ENCODE measurements at places on chromosomes 2 and 18. TPM values are rescaled to one million over a fixed set of nuclear protein-coding genes. Genes with fewer than 3 reads are reported as not detected.

DNA sequence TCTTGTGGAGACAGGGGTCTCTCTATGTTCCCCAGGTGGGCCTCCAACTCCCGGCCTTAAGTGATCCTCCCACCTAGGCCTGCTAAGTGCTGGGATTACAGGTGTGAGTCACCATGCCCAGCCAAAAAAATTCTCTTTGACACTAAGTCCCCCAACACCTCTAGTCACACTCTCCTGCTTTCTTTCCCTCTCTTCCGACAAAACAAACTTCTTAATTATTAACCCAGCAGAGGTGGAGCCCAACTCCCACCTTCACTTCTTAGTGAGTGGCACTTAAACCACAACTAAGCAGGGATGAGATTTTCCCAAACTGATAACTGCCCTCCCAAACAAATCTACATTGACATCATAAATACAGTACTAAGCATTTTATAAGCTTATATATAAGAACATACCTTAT lies 60.5 kb upstream of the PMAIP1 start:
- DNase-seq, result no peak

GRCh38 chr2:186590350-186590758 lies 498 bp downstream of the ITGAV start:
- no peak for DNase-seq

DNA sequence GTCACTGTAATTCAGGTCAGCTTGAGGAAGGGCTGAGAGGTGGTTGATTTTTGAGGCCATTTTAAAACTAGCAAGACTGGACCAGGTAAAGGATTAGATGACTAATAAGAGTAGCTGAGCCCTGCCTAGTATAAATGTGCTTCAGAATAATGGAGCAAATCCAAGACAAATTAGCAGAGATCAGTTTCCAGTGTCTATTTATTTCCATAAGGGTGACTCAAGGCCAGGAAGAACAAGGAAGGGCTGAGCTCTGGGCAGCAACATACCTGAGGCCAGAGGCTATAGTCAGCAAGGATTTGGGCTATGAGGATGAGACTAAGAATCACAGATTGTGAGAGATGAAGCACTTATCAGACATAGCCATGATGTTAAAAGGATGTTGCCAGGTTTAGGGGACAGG lies 339.0 kb upstream of the LRRTM1 start:
- no peak for DNase-seq

DNA sequence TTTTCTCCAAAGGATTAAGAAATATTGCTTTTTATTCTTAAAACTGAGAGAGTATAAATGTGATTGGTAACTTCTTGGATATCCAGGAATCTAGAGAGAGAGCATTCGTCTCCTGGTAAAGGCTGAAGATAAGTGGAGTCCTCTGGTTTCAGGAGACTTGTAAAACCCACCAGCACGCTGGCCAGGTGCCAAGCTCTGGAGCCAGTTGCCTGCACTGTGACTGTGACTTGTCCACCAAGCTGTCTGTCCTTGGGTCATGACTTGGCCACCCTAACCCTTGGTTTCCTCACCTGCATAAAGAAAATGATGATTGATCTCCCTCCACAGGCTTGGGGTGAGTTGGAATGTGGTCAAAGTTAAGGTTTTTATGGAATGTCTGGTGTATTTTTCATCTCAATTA lies 185.4 kb upstream of the NCKAP5 start:
- DNase-seq, result no peak

ABCB11 gene
- polyA plus RNA-seq, result 0.03 TPM

GPR17 gene
- not detected for polyA plus RNA-seq

GRCh38 chr2:128564131-128564530 lies 245.5 kb upstream of the HS6ST1 start:
- no peak for DNase-seq

DNA sequence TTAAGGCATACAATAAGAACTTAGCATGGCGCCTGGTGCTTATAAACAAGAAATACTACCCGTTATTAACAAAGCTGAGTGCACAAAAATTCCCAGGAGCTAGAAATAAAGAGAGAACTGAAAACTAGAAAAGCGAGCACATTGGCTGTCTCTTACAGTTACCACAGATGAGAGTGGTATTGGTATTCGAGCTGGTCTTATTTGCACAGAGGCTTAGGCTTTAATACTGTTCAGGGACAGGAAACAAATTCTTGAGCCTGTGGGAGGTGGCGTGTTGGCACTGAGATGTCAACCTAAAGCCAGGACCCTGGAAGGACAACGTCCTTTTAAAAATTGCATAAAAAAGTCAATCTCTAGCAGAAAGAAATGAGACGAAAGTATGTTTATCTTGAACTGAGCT lies 67.3 kb upstream of the IGFBP2 start:
- DNase-seq, result no peak

DNA sequence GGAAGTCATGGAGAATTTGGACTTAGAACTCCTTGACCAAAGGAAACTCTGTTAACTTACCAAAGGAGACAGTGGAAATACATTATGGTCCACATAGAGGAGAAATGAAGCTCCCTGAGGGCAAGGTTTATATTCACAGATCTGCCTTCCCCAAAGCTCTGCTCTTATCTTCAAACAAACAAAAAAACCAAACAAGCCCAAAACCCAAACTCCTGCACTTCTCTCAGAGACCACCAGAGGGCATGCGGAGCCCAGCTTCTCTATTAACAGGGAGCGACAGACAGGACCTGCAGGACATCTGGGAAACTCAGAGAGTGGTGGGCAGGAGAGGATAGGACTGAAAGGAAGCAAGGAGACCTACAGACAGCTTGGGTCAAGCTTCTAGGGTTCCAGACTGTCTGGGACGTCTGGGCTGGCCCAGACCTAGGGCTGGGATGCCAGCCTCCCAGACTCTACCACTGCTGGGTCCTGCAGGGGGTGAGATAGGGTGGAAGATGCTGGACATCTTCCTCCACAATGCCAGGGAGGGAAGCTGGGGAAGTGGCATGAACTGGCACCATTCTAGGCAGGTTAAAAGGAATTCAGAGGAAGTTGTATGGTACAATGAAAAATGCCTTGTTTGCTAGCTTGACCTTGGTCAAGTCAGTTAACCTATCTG lies 4.0 kb upstream of the WNT10A start:
- peak; percentile 85 for DNase-seq

- no peak for DNase-seq
Measured at GRCh38 chr2:8367833-8368232, 314.0 kb upstream of the ID2 start.

- no peak for DNase-seq
Measured at GRCh38 chr18:14577971-14578370, 34.6 kb upstream of the POTEC start.

GRCh38 chr2:66753660-66754059 lies 318.7 kb downstream of the MEIS1 start:
- no peak for DNase-seq

- DNase-seq, result no peak
Measured at GRCh38 chr2:235383272-235383843, 110.5 kb upstream of the AGAP1 start.

ALLC gene
- not detected for polyA plus RNA-seq

CRYBA2 gene
- not detected for polyA plus RNA-seq

OR6B2 gene
- not detected for polyA plus RNA-seq

GNLY gene
- not detected for polyA plus RNA-seq

GRCh38 chr2:70767699-70768589 lies at the start of gene ADD2:
Gene ADD2 (minus strand): TSS chr2:70768200. CDS start chr2:70706408, 61,792 bp downstream.
- peak; percentile 83 for DNase-seq

DNA sequence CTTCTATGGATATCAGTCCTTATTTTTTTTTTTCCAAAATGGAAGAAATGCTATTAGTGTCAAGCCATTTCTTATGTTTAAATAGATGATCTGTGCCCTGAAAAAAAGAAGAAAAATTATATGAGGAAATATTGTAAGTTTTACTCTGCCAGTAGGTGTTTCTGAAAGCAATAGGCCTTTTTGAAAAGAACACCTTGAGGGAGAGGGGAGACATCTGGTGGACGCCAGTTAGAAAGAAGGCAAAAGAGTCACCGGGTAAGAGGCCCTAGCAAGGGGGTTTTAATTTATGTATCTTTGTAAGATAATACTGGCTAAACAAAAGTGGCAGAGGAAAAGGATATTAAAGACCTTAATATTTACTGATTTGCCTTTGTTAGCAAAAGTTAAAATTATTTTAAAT lies 56.1 kb downstream of the DYNAP start:
- DNase-seq, result peak; percentile 72

- peak; percentile 53 for DNase-seq
Measured at GRCh38 chr18:75344161-75344560, 83.3 kb downstream of the SMIM21 start.

STAT1 gene
- 16.3 TPM for polyA plus RNA-seq

DNA sequence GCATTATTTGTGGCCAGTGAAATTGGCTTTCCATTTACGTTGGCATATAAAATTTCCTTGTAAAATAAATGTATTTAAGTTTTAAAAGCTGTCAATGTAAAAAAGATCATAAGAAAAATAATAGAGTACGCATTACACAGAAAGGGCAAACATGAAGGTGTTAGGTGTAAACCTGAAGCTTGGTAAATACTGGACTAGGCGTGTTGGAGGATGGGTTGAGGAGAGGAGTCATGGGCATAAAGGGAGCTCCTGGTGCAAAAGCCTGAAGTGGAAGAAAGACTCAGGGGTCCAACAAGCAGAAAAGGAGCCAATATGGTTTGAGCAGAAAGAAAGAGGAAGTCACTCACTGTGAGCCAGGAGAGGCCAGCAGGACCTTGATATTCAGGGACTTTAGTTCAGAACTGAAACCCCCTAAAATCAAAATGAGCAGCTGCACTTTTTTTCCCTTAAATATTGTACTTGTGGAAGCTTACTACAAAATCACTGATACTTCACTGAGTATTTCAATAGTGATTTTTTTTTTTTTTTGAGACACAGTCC lies 24.4 kb downstream of the SP5 start:
- DNase-seq, result no peak

BCL11A gene
- 77.6 TPM for polyA plus RNA-seq

- DNase-seq, result no peak
Measured at GRCh38 chr18:78679613-78680260, 299.9 kb upstream of the SALL3 start.

CRYGC gene
- not detected for polyA plus RNA-seq

AP1S3 gene
- polyA plus RNA-seq, result 8.8 TPM
